ENCODE measurements at places on chromosomes 3 and 15. TPM values are rescaled to one million over a fixed set of nuclear protein-coding genes. Genes with fewer than 3 reads are reported as not detected.

- no peak for DNase-seq
- no peak overlapping the region for H3K27ac ChIP-seq
- H3K4me1 ChIP-seq = no peaks in the 10 kb centered on the region
- H3K4me3 ChIP-seq = no peak overlapping the region
- no peaks in the 10 kb centered on the region for H3K36me3 ChIP-seq
Measured at GRCh38 chr3:144127700-144128099, 156.1 kb downstream of the DIPK2A start.

MYZAP gene
- not detected for total RNA-seq

- H3K27me3 ChIP-seq = no peaks in the 10 kb centered on the region
- H3K36me3 ChIP-seq = no peaks in the 10 kb centered on the region
- DNase-seq = peak; percentile 86
Measured at GRCh38 chr3:13575459-13576061, 26.6 kb downstream of the FBLN2 start.

TMEM207 gene
- total RNA-seq = not detected

GRCh38 chr3:116342499-116342898 lies 102.8 kb downstream of the LSAMP start:
- H3K4me1 ChIP-seq = no peaks in the 10 kb centered on the region
- H3K27me3 ChIP-seq = no peaks in the 10 kb centered on the region
- H3K27ac ChIP-seq = no peak overlapping the region
- no peak for DNase-seq
- no peaks in the 10 kb centered on the region for H3K36me3 ChIP-seq
- H3K4me3 ChIP-seq = no peak overlapping the region

C3orf20 gene
- total RNA-seq = under 0.01 TPM

DNA sequence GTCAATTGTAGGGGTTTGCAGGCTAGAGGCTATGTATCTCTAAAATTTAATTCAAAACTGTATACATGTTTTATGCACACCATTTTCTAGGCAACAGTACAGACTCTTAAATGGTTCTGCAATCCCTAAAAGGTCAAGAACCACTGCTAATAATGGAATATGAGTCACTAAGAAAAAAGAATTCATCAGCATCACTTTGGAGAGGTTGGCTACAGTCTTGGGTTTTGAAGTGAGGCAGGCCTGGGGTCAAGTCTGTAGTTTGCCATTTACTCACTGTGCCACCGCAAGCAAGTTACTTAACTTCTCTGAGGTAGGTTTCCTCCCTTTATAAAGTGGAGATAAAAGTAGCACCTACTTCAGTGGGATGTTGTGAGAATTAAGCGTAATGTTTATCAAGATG lies 33.7 kb downstream of the THRB start:
- no peak for DNase-seq
- no peaks in the 10 kb centered on the region for H3K4me1 ChIP-seq
- H3K27me3 ChIP-seq = no peaks in the 10 kb centered on the region
- no peaks in the 10 kb centered on the region for H3K36me3 ChIP-seq
- H3K27ac ChIP-seq = no peak overlapping the region

DNA sequence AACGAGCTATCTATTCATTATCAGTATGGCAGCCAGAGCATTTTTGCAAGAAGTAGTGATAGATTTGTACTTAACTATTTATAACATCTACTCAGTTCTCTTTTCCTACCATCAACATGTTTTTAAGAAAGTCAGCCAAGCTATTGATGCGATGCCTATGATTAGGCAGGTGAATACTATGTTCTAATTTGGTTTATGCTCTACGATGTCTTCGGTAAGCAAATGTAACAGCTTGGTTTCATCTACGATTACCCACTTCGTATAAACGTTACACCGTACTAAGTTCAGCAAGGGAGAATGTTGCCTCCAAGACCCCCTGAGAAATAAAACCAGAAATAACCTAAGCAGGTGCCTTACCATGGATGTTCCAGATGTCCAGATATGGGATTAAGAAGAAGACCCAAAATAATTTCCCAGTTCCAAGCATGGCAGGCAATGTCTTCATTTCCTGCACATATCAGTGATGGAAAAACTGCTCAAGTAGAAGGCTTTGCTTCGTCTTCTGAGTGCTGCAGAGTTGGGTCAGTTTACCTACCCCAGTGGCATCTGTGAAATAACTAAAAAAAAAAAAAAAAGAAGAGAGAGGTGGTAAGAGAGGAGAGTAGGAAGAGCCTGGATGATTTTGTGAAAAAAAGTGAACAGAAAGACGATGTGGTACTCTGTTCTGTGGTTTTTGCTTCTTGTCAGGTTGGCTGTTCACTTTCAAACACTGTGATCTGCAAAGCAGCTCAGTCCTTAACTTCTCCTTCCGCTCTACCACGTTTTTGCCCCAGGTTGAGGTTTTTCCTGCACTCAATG lies at the start of gene BTLA:
BTLA (minus strand) TSS at position 559 of the 798 bp plus-strand sequence; CDS start at position 445, 114 bp downstream.
- H3K27ac ChIP-seq = no peak within 1 kb of the TSS
- H3K36me3 ChIP-seq = no peaks in the 10 kb centered on the region
- no peaks in the 10 kb centered on the region for H3K4me1 ChIP-seq
- H3K27me3 ChIP-seq = peaks cover 3% of the 10 kb centered on the region

ZBBX gene
- not detected for total RNA-seq

- H3K27ac ChIP-seq = no peak overlapping the region
- no peak overlapping the region for H3K4me3 ChIP-seq
- H3K4me1 ChIP-seq = no peaks in the 10 kb centered on the region
- DNase-seq = peak; percentile 99
- H3K27me3 ChIP-seq = peaks cover 24% of the 10 kb centered on the region
- H3K36me3 ChIP-seq = no peaks in the 10 kb centered on the region
Measured at GRCh38 chr3:126522363-126522788, 1.6 kb upstream of the CHST13 start.

DNA sequence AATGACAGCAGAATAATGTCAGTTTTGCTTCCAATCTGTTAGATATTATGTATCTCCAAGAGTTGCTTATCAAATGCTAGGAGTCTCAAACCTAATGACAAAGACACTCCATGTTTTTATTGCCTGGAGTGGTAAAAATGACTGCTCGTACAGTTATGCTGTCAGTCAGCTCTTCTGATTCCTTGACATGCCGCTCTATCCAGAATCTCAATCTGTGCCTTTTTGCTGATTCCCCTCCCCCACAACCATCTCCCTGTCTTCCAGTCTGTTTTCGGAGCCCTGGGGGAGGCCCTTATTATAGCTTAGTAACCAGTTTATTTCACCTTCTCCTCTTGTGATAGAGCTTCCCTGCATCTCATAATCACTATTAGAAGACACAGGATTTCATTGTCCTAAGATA lies 2.6 kb downstream of the MKRN2 start:
- no peaks in the 10 kb centered on the region for H3K36me3 ChIP-seq
- H3K27ac ChIP-seq = no peak overlapping the region
- peaks cover 13% of the 10 kb centered on the region for H3K4me1 ChIP-seq
- no peak for DNase-seq

- no peaks in the 10 kb centered on the region for H3K27me3 ChIP-seq
- peaks cover 29% of the 10 kb centered on the region for H3K4me1 ChIP-seq
Measured at GRCh38 chr3:99472385-99472784, 166.0 kb upstream of the COL8A1 start.

GRCh38 chr15:34473840-34474239 lies 36.2 kb upstream of the GOLGA8A start:
- H3K27ac ChIP-seq = no peak overlapping the region
- no peaks in the 10 kb centered on the region for H3K36me3 ChIP-seq
- no peak for DNase-seq
- no peaks in the 10 kb centered on the region for H3K4me1 ChIP-seq

- no peaks in the 10 kb centered on the region for H3K4me1 ChIP-seq
- H3K27ac ChIP-seq = no peak overlapping the region
- no peaks in the 10 kb centered on the region for H3K36me3 ChIP-seq
- DNase-seq = no peak
- H3K4me3 ChIP-seq = no peak overlapping the region
- no peaks in the 10 kb centered on the region for H3K27me3 ChIP-seq
Measured at GRCh38 chr15:59845942-59846499, 156.9 kb upstream of the BNIP2 start.

DNA sequence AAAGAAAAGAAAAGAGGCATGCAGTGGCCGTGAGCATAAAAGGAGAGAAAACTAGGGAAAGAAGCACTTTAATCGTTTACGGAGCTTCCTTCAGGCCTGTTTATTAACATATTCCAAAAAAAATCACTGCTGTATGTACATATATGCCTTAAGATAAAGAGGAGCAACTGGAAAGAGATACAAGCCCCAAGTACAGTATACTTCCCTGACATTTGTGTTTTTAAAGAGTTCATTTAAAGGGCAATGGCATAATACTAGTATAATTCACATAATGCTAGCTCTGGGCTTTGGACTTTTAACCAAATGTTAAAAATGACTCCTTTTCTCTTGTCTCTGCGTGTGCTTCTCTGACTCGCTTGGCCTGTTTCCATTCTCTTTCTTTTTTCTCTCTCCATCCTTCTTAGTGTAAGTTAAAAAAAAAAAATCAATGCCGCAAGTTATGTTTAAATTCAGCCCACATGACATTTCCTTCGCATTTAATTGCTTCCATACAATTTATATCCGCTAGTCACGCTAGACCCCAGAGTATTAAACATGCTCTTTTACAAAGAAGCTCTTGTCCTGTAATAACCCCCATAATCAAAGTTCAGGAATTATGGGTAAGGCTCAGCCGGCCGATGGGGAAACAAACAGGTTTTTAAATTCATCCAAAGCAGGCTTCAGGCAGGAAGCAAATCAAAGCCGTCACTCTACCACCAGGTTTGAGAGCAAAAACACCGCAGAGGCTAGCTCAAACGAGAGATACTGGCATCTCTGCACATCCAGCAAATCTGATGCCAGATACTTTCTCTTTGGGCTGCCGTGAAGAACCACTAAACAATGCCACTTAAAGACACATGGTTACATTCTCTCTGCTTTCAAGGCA lies 19.4 kb downstream of the WWTR1 start:
- peak overlapping the region; percentile 66 for H3K4me3 ChIP-seq
- H3K27ac ChIP-seq = peak overlapping the region; percentile 83
- DNase-seq = peak; percentile 58
- H3K4me1 ChIP-seq = peaks cover 29% of the 10 kb centered on the region
- no peaks in the 10 kb centered on the region for H3K27me3 ChIP-seq

DNA sequence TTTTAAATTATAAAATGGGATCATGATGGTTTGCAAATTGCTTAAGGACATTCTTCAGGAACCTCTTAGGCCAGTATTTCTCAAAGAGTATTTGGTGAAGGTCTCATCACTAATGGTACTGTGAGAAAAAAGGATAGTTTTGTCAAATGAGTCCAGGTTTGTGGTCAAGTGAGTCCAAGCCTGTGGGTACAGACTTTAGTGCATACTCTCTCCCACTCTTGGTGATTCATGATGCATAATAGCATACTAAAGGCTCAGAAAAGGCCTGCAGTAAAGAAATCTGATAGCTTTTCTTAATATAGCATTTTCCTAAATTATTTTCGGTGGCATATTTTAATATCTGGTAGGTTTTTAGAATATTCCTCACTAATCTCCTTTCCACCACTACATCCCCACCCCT lies 20.0 kb downstream of the BOC start:
- DNase-seq = no peak
- no peaks in the 10 kb centered on the region for H3K27me3 ChIP-seq
- peaks cover 28% of the 10 kb centered on the region for H3K4me1 ChIP-seq
- H3K36me3 ChIP-seq = no peaks in the 10 kb centered on the region

All from osteoblast (primary cell).